Central memory CD4-positive, alpha-beta T cell (primary cell): ENCODE measurements at places on chromosomes 7 and 10.

DNA sequence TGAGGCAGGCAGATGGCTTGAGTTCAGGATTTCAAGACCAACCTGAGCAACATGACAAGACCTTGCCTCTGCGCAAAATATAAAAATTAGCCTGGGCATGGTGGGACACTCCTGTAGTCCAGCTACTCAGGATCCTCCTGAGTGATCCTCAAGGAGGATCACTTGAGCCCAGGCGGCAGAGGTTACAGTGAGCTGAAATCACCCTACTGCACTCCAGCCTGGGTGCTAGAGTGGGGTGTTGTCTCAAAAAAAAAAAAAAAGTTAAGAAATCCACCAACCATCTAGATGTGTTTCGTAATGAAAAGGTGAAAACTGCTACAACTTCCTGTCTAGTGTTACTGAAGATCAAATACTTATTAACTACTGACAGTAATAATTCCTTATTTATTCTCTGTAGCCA is 8.1 kb downstream of the GLCCI1 start:
- no peak for DNase-seq

GRCh38 chr7:835485-836401 is 3.5 kb downstream of the SUN1 start:
- no peak for DNase-seq

DNA sequence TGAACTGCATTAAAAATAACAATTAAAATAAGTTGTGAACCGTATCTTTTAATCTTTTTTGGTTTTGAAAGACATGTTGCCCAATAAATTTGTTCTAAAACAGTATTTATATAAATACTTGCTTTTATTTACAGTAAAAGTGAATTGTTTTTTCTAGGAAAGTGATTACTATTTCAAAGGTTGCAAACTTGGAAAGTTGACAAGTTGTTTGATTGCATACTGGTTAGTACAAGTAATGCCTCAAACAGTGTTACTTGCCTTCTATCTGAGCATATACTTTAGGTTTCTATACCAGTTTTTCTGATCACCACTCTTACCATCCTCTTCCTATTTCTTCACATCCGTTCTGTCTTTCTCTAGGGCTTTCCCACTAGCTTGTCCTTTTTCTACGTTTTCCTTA is 212.6 kb downstream of the FOXP2 start:
- DNase-seq = no peak

GRCh38 chr7:143258831-143259230 is 4.4 kb upstream of the GSTK1 start:
- DNase-seq = peak; percentile 22

DNA sequence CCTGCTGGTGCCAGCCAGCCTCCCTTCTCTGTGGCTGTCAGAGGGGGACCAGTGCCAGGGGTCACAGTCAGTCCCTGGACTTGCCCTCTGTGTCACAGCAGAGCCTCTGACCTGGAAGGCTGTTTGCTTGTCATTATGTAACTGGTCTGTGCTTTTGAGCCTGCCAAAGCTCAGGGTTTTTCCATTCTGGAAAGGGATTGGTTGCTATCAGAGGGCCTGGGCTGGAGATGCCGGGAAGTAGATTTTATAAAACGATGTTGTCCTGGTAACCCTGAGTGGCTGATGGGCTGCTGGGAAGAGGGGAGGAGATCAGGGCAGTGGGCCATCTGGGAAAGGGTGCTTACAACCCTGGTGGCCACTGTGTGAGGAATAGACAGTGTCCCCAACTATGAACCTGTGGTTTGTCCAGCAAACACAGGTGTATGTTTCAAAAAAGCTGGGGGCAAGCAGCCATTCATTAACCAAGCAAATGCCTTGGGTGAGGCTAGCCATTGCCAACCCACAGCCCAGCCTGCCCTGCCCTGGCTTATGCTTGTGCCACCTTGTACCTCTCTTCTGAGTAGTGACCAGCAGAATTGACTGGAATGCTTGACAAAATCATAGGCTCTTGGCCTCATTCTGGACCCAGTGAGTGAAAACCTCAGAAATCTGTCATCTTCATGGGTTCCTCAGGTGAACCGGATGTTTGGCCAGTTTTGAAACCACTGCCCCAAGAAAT is 21.6 kb downstream of the SFTPD start:
- DNase-seq = no peak

DNA sequence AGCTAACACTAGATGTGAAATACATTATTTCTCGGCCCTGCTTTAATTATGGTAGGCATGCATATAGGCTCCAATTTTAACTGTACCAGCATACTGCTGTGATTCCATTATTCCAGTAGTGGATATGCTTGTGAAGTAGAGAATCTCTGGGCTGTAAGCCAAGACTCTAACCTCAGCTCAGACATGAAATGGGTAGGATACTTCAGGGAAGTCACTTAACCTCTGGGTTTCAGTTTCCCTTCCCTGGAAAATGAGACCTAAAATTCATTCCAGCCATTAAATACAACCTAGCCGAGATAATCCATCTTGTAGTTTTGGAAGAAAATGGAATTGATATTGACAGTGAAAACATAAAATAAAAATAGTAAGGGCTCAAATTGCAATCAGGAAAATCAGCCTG is 59.6 kb upstream of the TRIL start:
- DNase-seq = no peak

- DNase-seq = no peak
These were observed 427 bp downstream of the PYROXD2 start for GRCh38 chr10:98414578-98414931.

DNA sequence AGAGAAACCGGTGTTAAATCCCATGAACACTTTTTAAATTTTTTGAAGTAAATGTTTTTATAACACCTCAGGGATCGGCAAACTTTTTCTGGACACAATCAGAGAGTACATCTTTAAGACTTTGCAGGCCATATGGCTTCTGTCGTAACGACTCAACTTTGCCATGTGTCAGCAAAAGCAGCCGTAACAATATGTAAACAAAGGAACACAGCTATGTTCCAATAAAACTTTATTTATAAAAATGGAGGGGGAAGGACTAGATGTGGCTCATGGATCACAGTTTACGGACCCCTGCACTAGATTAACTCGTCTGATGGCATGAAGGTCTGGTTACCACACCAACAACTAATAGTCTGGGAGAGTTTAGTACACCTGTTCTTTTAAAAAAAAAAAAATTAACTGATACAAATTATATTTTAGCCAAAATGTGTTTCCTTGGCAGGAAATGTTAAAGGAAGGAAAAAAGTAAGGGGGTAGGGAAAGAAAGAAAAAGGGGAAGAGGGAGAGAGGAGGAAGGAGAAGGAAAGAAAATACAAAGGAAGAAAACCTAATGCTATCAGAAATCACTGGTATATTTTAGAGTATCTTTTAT is 50.2 kb downstream of the ABI1 start:
- DNase-seq = no peak

DNA sequence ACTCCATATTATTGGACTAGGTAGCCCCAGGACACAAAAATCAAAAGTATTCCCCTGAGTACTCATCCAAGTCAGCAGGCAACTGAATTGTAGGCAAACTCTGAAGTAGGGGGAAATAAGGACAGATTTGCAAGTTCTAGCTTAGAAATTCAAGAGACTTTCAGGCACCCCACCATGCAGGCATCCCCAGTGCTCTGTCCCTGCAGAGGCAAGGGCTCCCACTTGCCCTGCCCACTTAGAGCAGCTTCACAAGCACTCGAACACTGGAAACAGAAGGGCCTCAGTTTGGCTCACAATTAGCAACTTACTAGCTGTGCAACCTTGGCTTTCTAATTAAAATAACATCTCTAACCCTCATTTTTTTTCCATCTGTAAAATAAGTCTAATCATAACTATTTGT is 209.2 kb downstream of the C7orf25 start:
- DNase-seq = no peak

- DNase-seq = no peak
These were observed 480.1 kb downstream of the INHBA start for GRCh38 chr7:41222746-41223145.

DNA sequence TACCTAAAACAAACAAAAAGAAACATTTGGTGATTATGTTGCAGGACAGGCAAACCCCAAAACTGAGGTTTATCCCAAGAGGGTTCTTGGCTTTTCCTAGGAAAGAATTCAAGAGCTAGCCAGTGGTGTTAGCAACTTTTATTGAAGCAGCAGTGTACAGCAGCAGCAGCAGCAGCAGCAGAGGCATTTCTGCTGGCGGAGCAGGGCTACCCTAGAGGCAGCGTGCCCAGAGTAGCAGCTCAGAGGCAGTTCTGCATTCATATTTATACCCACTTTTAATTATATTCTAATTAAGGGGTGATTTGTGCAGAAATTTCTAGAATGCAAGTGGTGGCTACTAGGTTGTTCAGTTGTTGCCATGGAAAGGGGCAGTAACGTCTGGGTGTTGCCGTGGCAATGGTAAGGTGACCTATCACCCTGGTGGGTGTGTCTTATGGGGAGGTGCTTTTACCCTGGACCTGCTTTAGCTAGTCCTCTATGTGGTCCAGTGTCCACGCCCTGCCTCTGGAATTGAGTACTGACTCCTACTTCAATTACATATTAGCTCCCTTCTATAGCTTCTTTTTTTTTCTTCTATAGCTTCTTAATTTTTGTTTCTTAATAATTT is 53.9 kb downstream of the VCL start:
- DNase-seq = no peak

DNA sequence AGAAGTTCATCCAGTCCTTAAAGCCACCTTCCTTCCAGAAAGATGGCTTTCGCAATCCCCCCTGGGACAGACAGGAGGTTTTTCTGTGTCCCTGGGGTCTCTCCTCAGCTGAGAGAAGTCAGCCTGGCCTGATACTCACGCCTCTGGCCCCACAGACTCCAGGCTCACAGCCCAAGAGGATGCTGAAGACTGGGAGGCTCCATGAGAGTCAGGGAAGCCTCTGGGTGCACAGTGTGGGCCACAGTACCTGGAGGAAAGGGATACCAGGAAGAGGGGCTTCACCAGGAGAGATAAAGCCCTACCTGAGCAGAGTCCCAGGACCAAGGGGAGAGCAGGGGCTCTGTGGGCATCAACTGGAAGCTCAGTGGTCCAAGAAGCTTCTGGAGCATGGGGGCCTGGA is 324.4 kb downstream of the GRID1 start:
- DNase-seq = no peak

GRCh38 chr7:128352636-128353035 is 8.9 kb downstream of the PRRT4 start:
- no peak for DNase-seq

DNA sequence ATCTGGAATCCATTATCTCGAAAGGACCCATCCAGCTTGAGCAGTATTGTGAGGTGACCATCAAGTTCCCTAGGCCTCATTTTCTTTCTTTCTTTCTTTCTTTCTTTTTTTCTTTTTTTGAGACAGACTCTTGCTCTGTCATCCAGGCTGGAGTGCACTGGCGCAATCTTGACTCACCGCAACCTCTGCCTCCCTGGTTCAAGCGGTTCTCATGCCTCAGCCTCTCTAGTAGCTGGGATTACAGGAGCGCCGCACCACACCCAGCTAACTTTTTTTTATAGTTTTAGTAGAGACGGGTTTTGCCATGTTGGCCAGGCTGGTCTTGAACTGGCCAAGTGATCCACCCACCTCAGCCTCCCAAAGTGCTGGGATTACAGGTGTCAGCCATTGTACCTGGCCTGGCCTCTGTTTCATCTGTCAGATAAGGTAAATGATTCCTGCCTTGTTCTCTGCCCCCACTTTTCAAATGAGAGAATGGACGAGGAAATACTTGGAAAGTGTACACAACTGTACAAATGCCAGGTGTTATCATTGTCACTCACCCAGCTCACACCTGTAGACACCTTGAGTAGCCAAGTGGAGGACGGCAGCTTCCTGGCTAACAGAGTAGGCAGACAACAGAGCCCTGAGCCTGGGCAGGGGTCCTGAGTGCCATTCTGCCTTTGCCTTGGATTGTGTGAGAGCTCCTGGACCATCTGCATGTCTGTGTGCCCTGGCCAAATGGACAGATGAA is 54.1 kb downstream of the HK1 start:
- DNase-seq = no peak

- DNase-seq = no peak
These were observed 84.5 kb downstream of the SND1 start for GRCh38 chr7:127736511-127736910.
